D721Med (cell line): ENCODE measurements at places on chromosomes 7 and 10.

DNA sequence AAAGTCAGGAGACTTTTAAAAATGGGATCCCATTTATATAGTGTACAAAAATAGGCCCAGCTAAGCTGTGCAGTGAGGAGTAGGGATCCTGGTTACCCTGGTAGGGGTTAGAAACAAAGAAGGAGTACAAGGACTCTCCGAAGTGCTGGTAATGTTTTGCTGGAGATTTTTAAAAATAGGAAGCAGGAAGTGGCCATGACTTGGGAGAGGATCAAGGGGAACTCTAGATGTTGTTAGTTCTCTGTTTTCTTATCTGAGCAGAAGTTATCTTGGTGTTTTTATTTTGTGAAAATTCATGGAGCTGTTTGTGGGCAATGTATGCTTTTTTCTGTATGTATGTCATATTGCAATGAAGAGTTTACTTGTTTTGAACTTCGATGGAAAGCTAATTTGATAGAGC is 373.9 kb downstream of the SFMBT2 start:
- no peak for DNase-seq

GRCh38 chr10:102113956-102114857 is 6.0 kb downstream of the LDB1 start:
- no peak for DNase-seq

DNA sequence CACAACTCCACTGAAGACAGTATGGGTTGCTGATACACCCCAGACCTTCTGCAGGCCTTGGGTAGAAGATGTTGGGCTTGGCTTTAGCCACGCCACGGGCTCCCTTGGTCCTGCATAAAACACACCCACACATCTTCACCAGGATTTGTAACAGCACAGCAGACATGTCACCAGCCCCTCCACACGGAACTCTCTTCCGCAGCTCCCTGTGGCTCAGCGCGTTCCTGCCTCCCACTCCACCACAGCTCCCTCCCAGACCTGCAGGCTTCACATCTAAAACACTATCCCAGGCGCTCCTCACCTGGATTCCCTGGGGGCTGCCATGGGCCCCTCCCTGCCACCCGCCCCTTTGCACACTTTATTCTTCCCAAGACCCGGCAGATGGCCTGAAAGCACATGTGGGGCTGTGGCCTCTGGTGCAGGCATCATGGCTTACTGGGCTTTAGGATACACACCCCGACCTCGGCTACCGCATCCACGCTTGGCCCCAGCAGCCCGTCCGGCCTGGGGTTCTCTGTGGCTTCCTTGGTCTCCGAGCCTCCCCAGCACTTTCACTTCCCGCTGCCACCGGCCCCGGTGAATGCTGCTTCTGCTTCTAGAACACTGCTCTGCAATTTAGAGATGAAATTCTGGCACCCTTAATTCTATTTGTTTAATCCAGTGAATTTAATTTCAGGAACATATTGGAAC is 432.9 kb downstream of the DNAJB6 start:
- DNase-seq: no peak

DNA sequence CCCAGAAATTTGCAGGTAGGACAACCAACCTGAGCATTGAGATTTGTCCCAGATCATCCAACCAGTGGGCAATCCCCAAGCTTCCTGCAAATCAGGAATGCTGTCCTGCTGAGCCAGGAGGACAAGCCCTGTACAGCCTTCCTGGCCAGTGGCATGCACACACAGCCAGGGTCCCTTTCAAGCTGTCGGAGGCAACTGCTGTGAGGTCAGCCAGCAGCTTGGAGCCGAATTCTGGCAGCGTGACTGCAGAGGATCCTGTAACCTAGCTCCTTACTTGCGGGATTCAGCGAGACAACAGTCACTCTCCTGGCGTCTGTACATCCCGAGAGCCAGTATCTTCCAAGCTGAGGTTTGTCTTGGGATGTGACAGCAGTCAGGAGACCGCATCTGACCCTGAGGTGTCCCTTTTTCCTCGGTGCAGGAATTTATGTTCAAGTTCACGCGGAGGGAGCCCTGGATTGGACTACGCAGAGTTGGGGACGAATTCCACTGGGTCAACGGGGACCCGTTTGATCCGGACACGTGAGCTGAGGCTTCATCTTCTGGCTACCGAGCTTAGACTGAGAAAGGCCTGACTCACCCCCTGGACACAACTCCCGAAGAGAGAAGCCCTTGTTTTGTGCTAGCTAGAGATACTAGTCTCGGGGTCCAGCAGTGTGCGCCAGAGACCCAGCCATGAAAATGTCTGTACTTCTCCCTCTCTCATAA is 18.3 kb downstream of the CLEC2L start:
- DNase-seq: no peak

GRCh38 chr10:19209319-19209718 is 160.7 kb downstream of the MALRD1 start:
- DNase-seq: no peak

- no peak for DNase-seq
These were observed 120.6 kb downstream of the SEM1 start for GRCh38 chr7:96589038-96589437.

GRCh38 chr7:53596230-53596629 is 560.8 kb downstream of the POM121L12 start:
- no peak for DNase-seq

DNA sequence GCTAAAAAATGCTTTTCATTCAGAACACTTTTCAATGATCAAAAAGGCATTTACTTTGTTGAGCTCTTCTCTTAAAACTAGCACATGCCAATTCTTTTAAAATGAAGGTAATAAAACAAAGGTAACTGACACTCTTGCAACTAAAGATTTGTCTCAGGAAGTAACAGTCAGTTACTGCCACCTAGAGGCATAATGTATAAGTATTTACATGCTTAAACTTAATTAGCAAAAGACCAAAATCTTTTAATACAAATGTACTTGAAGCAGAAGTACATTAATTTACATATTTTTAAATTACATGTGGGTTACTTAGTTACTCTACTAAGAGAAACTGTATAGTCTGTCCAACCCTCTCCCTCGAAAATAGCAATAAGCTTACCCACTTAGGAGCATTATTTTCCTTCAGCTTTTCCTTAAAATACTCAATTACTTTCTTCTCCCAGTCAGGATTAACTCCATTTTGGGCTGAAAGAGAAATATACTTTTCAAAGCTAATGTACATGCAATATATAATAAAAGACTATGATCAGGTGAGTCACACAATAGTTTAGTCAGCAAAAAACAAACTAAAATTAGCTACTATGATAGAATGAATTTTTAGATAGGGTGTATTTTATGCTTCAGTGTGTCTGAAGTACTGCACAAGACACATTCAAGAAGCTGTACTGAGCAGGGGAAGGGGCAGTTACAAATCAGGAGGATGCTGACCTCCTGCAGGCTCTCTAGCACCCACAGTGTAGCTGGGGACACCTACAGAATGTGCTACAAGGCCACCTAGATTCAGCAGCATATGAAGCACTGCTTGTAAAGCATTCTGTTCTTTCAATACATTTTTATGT is 13.0 kb downstream of the MCMBP start:
- DNase-seq: no peak

DNA sequence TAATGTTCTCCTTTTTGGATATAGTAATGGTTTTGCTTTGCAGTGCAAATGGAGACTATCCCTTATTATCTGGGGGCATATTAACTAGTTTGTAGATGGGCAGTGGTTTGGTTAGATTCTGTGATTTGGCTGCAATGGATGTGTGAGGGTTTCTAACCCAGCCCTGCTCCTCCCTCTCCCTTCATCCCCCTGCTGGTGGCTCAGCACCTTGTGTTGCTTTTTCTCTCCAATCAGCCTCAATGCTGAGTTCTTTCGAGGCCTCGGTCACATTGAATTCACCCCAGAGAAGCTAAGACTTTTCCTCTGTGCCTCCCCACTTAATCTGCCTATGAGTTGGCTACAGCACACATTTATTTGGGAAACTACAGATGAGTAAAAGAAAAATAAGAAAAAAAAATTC is 120.0 kb downstream of the MALRD1 start:
- DNase-seq: no peak

DNA sequence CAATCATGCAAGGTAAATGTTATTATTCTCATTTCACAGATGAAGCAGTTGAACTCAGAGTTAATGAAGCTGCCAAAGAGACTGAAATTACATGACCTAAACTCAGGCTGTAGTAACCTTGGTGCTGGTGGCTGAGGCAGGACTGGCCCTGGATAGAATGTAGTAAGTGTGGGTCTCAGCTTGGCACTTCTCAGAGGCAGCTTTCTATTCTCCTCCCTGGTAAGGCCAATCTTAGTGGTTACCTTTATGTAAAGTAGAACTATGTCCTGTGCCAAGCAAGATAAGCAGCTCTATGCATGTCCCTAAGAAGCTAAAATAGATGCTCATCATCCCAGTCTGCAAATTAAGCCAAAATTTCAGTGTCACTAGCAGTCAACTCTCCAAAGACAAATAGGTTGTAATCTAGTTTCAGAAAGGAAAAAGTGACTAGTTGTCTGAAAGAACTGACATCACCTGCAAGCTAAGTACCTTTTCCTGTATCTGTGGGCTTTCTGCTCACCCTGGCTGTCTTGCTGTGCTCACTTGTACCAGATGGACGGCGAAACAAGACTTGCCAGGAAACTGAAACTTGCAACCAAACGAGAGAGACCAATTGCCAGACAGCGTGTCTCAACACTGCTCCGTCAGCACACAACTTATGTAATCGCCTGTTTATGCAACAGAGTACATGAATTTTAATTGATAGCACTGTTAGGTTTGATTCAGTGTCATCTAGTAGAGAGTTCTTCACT is 43.7 kb downstream of the CH25H start:
- DNase-seq: no peak

DNA sequence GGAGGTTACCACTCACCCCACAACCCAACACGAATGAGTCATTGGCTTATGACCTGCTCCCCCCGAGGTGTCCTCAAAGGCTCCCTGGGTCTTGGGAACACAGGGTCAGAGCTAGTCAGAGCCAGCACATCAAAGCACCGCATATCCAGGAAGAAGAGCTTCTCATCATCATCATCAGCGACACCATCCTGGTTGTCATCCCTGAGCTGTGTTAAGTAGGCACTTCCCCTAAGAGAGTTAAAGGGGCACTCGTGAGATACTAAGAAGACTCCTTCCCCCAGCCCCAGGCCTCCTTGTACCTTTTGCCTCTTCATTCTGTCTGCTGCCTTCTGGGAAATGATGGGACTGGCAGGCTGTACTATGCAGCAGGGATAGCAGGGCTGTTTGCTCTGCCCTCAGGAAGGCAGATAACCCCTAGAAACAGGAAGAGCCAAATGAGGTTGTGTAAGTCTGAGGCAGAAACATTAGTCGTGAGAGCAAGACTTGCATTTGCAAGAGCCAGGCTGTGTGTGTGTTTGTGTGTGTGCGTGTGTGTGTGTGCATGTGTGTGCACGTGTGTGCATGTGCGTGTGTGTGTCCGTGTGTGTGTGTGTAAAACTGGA is 11.1 kb upstream of the CPA1 start:
- DNase-seq: no peak

- DNase-seq: no peak
These were observed 7.5 kb upstream of the TBXAS1 start for GRCh38 chr7:139821349-139822105.

GRCh38 chr10:6399231-6399741 is 180.8 kb downstream of the PRKCQ start:
- no peak for DNase-seq

DNA sequence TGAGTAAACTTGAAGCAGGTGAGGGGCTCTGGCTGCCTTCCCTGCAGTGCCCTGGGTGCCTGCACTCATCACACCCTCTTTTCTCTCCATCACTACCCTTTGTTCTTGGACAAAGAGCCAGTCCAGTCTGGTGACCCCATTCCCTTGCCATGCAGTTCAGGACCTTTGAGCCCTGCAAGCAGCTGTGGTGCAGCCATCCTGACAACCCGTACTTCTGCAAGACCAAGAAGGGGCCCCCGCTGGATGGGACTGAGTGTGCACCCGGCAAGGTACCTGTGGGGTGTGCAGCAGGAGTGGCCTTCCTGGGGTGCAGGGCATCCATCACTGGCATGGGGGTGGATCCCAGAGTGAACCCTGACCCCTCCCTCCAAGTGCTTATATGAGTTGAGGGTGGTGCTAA is 48.7 kb downstream of the TBATA start:
- no peak for DNase-seq

GRCh38 chr7:33821970-33822369 is 83.4 kb upstream of the BMPER start:
- no peak for DNase-seq

- no peak for DNase-seq
These were observed 28.5 kb downstream of the PIP4K2A start for GRCh38 chr10:22685926-22686325.

GRCh38 chr7:129610709-129611245 is 743 bp upstream of the NRF1 start:
- no peak for DNase-seq

DNA sequence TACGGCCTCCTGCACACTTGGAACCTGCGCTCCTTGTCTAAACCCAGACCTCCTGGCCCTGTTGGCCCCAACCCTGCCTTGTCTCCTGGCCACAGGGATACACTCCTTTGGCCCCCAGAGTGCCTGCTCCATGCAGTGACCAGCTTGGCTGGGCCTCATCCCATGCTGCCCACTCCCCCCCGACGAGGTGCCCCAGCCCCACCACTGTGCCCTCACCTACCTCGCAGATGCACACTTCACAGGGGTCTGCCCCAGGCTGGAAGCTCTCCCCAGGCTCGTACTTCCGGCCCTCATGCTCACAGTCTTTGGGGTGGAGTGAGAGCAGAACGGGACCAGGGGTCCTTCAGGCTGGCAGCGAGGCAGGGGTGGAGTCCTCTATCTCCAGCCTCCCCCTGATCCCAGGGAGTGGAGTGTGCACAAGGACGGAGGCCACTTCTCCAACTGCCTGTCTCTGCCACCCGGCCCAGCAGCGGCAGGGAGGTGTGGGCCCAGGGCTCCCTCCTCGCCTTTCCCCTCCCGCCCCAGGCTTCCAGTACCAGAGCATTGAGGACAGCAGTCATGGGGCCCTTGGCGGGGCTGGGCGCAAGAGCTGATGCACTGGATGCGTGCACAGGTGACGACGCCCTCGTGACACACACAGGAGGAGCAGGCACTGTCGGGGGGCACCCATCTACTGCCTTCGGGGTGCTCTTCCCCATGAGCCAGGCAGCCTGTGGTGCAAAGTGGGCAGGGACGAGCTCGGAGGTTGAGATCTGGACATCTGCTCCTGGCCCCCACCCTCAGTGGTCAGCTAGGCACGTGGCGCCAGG is 22.1 kb downstream of the ATP6V1F start:
- DNase-seq: no peak

DNA sequence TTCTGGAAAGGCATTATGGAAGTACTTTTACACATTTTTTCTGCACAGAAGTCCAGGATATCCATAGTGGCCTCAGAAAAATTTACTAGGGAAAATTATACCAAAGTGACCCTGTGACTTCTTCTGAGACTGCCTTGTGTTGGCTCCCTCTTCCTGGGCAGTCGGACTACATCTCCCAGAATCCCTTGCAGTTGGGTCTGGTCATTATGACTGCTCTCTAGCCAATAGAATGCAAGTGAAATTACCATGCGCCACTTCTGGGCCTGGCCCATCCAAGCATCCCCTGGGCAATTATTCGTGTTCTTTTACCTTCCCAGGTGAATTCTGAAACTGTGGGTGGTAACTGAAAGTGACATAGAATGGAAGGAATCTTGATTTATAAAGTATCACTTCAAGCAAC is 430.9 kb downstream of the ACTR3B start:
- no peak for DNase-seq

- DNase-seq: no peak
These were observed 234.6 kb upstream of the CCDC6 start for GRCh38 chr10:60140651-60141632.
